Glomerular endothelial cell (primary cell): ENCODE measurements at places on chromosomes 3 and 15. TPM values are rescaled to one million over a fixed set of nuclear protein-coding genes. Genes with fewer than 3 reads are reported as not detected.

- DNase-seq, result no peak
These were observed 72.1 kb downstream of the RSL24D1 start for GRCh38 chr15:55124616-55125015.

Gene CIB2
- total RNA-seq, result 1.9 and 7.5 TPM in 2 replicates

- no peak for DNase-seq
These were observed 21.7 kb downstream of the XXYLT1 start for GRCh38 chr3:195249057-195249770.

- no peak for DNase-seq
These were observed 19.9 kb downstream of the CCDC14 start for GRCh38 chr3:123941121-123941520.

DNA sequence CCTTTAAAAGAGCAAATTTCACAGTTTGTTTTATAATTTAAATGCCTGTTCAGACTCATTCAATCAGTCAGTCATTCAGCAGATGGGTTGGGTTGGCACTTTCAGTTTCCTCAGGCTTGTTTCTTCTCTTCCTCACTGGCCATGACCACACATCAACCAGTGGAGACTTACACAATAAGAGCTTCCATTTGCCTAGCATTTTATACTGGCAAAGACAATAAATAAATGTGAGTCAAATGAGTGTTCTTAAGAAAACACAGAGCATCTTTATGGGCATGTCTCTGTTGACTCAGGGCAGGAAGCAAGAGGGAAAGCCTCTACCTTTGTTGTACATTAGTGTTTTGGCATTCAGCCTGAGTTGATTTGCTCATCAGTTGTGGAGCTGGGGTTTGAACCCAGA is 122.6 kb downstream of the EPHB1 start:
- DNase-seq, result no peak

Gene MUSTN1
- 2.7 TPM in 1 of 2 replicates, not detected in the other for total RNA-seq

DNA sequence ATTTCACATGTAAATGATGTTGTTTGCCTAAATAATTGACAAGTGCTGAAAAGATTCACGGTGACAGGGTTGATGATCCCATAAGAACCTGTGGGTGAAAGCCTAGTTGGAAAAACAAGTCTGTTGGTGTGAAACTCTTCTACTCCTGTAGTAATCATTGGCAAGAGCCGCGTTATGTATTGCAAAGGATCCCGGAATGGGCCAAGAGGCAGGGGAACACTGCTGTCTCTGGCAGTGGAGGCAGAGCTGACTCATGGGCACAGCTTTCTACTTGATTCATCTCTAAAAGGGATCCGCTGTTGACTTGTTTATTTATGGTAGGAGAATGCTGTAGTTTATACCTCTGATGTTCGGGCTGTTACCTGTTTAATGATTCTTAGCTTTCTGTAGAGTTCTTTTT is 63.1 kb downstream of the MAP6D1 start:
- DNase-seq, result no peak

DNA sequence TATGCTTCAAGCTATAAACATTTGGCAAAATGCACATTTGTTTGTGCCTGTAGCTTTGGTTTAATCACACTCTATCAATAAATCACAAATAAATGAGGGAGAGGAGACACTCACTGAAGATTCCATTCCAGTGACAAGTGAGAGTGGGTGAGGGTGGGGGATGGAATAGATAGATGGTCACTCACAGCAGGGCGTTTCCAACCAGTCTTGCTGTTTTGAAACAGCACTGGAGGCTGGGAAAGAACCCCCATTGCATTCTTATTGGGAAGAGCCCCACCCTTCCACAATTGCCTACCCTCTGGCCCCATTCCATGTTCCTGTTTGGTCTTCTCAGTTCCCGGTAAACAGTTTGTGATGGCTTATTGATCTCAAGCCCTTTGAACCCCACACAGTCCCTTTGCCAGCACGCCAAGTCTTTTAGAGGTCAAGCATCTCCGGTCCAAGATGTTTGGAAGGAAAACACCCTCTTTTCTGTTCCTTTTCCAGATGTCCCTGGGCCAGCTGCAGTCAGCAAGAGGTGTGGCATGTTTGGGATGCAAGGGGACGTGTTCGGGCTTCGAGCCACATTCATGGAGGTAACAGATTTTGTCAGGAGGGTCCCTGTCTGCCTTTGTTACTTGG is 30.7 kb downstream of the LMCD1 start:
- DNase-seq, result no peak

Gene LTK
- total RNA-seq, result 0.24 and 0.70 TPM in 2 replicates

DNA sequence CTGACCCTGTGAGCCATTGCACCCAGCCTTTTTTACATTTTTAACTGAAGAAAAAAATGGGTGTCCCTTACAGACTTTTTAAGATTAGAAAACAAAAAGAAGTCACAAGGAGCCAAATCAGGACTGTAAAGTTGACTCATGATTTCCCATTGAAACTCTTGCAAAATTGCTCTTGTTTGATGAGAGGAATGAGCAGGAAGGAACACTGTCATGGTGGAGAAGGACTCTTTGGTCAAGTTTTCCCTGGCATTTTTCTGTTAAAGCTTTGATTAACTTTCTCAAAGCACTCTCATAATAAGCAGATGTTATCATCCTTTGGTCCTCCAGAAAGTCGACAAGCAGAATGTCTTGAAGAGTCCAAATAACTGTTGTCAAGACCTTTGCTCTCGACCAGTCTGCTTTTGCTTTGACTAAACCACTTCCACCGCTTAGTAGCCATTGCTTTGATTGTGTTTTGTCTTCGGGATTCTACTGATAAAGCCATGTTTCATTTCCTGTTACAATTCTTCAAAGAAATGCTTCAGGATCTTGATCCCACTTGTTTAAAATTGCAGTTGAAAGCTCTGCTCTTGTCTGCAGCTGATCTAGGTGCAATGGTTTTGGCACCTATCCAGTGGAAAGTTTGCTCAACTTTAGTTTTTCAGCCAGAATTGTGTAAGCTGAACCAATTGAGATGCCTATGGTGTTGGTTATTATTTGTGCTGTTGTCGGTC is 369.4 kb downstream of the MAGI1 start:
- no peak for DNase-seq

- no peak for DNase-seq
These were observed 29.8 kb downstream of the CCR3 start for GRCh38 chr3:46272028-46272451.

DNA sequence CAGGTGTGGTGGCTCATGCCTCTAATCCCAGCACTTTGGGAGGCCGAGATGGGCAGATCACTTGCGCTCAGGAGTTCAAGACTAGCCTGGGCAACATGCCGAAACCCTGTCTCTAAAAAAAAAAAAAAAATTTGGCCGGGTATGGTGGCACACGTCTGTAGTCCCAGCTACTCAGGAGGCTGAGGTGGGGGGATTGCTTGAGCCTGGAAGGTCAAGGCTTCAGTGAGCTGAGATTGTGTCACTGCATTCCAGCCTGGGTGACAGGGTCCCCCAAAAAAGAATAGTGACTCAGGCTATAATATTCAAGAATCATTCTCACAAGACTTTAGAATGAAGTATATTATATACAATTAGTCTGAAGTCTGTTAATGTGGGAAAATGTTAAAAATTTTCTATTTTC is 70.5 kb upstream of the PLXND1 start:
- no peak for DNase-seq

GRCh38 chr15:48119277-48119676 is 1.5 kb upstream of the SLC24A5 start:
- no peak for DNase-seq

Gene MEX3B
- 15.6 and 23.6 TPM in 2 replicates for total RNA-seq

- no peak for DNase-seq
These were observed 2.2 kb downstream of the ZIC1 start for GRCh38 chr3:147411238-147411814.

DNA sequence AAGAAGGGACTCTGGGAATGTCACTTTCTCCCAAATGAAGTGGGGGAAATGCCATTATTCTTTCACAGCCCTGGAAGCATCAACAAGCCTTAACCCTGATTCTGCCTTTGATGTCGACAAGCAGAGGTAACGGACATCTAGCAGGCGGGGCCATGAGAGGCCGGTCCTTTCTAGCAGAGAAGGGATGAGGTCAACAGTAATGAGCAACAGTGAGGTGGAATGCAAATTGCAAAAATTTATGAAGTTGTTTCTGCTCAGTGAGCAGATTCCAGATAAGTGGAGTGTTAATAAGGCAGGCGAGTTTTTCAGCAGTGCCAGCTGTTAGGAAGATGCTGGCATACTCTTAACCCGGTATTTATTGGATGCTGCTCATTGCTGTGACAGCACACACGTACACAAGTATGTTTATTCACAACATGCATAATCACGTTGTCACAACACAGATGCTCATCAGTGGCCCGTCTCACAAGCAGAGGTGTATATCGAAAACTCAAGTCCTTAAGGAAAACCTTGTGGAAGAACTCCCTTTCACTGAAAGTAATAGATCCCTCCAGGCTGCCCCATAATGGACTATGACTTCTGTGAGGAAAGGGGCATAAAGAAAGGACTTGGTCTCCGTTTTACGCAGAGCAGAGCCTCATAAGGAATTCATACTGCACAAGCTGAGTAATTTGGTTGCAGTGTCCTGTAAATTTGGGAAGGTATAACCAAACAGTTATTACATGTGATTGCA is 329.0 kb downstream of the IGSF11 start:
- no peak for DNase-seq

GRCh38 chr15:46365572-46365971 is 730.7 kb downstream of the SQOR start:
- DNase-seq, result no peak

DNA sequence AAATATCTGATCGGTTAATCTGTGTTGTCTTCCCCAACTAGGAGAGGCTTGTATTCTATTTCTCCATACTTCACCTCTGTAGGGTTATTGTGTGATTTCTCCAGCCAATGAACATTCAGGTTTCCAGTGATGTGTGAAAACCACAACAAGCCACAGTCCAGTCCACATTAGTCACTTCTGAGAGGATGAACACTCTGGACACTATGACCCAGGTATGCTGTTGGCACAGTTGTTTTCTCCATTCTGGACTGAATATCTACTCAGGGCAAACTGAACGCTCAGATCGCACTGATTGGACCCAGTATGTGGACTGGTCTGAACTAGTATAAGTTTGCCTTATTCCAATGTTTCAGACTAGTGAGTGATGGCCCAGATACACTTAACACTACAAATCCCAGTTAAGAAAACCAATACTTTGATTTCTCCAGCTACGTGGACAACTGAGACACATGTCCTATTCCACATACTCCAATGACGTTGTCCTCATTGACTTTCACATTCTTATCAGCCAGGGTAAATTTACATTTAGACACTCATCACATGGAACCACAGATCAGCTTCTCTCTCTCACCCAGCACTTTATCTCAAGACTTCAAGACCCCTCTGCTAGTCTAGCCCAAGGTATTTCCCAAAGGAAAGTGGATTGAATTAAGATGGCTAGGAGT is 587.4 kb upstream of the SGO1 start:
- no peak for DNase-seq

Gene C2CD4B
- 94.0 and 176 TPM in 2 replicates for total RNA-seq

DNA sequence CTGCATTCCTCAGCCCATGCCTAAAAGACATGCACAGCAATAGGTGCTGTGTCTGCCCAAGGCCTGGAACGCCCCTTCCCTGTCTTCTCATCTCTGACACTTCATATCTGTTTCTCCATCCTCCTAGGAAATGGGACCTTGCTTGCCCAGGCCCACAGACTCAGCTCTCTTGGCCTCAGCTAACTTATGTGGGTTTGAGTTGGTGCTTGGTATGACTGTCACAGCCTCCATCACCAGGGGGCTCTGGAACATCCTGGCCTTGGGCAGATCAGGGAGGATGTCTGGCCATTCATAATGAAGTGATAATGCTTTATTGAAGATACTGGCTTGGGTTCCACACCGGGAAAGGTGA is 156.7 kb upstream of the SMAD3 start:
- no peak for DNase-seq

Gene HACD3
- total RNA-seq, result 70.9 and 75.6 TPM in 2 replicates

- DNase-seq, result no peak
These were observed 6.3 kb downstream of the ADAMTS17 start for GRCh38 chr15:100335335-100335999.

DNA sequence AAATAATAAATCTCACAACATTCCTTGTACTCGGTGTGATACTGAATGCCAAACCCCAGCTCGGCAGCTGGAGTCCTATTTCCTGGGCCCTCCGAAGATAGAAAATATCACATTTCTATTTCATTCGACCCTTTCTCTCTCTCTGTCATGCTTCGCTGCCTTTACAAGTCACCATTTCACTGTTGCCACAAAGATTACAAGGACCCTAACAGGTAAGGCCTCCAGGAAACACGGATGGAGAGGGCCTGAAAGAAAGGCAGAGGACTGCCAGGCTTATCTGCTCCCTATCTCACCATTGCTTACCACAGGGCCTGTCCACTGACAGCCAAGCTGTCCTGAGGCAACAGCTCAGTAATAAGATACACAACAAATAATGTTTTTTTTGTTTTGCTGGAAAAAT is 376.5 kb downstream of the MECOM start:
- no peak for DNase-seq

- DNase-seq, result no peak
These were observed 35.1 kb upstream of the CCDC80 start for GRCh38 chr3:112675943-112676535.

DNA sequence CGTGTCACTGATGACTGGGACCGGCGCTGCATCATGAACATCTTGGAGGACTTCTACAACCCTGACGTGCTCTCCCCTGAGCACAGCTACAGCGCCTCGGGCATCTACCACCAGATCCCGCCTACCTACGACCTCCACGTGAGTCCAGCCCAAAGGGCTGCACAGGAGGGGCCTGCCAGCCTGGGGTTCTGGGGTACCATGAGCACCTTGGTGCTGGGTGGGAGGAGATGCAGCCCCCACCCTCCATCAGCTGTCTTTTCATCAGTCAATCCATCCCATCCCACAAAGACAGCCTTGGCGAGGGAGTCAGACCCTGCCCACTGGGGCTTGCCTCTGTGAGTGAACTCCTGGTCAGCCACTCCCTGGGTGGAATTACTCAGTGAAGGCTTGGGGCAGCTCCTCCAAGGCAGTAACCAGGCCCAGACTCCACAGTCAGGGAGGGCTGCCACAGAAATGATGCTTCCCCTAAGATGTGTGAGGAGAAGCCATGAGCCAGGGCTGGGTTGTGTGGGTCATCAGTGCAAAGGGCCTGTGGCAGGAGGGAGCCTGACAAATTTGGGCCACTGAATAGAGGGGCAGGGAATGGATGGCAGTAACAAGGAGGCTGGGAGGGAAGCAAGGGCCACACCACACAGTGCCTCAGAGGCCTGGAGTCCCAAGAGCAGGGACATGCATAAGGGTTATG is 47.9 kb downstream of the SEMA3G start:
- DNase-seq, result no peak

DNA sequence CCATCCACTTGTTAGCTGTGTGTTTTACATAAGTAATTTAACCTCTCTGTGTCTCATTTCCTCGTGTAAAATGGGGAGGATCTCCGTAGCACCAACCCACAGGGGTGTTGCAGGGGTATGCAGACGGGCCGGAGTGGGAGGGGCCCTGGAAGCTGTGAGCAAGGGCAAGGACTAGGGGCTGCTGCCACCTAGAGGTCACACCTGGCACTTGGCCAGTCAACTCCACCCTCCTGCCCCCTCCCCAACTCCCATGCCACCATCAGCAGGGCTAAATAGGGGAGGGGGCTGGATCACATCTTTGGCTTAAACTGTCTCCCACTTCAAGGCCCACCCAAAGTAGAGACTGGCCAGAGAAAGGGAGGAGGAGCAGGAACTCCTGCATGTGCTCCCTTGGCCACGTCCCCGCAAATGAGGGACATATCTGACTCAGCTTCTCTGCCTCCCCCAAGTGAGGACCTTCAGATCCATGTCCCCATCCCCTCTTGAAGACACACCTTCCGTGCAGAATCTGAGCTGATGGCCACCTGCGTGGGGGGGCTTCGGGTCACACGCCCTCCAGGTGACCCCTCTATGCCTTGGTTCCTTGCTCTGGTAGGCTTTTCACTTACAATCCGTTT is 2.6 kb downstream of the CCDC9B start:
- no peak for DNase-seq

- DNase-seq, result no peak
These were observed 68.9 kb upstream of the NR2F2 start for GRCh38 chr15:96261575-96262034.

Gene CPEB1
- total RNA-seq, result not detected in 2 replicates
